ENCODE measurements at places on chromosomes 16 and 17. TPM values are rescaled to one million over a fixed set of nuclear protein-coding genes. Genes with fewer than 3 reads are reported as not detected.

GRCh38 chr16:19446300-19446846, 28.7 kb downstream of the TMC5 start:
- no peak for DNase-seq

DNA sequence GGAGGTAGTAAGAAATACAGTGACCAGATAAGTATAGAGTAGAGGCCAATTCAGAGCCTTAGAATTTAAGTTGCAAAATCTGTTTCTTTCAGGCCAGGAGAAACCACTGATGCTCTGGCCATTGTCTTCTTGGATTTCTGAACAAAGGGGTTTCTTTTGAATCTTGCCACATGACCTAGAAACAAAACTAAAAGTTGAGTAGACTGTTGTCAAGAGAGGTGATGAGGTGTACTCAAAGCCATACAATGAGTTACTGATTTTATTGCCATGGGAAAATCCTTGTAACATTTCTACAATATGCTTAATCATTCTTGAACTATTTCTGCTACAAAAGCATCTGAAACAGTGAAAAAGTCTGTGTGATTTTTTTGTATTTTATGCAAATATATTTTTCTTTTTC, 881.3 kb downstream of the CDH11 start:
- no peak for DNase-seq

GRCh38 chr17:28702752-28703150, 8.9 kb downstream of the PROCA1 start:
- DNase-seq = no peak

DNA sequence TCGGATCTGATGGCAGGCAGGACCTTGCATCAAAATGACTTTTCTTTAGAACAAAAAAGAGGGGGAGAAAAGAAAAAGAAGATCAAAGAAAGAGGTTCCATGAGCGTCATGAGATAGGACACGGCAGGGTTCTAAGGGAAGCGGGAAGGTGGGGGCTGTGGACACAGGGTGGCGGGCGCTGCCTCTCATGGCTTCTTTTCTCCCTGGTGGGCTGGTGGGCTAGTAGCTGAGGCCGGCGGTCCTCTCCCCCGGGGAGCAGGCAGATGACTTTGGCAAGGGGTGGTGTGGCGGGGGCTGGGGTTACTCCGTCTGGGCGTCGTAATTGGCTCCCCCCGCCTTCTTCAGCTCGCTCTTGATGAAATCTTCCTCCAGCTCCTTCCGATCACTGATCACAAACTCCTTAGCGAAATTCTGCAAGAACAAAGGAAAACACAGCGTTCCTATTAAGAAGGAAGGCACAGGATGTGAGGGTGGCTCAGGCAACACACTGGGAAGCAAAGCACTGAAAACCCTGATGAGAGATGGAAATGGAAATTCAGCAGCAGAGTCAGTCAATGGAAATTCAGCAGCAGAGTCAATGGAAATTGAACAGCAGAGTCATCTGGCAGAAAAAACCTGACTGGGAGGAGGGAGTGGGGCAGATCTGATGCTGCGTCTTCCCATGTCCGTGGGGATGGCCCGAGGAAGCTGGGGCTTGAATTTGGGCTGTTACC, 51.2 kb downstream of the COTL1 start:
- DNase-seq = no peak

DNA sequence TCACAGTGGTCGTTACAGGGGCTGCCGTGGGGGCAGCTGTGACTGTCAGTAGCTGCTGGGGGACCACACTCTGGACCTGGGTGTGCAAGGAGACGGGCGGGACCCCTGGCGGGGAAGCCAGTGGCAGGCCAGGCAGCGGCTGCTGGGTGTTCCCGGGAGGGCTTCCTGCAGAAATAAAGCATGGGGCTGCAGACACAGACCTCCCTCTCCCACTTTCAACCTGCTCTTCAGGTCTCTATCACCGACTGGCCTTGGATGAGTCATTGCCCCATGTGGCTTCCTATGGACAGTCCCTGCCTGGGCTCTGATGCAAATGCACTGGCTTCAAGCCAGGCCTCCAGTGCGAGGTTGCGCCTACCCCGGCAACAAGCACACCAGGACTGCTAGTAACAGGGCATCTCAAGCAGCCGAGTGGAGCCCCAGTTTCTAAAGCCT, 17.2 kb downstream of the SREBF1 start:
- peak; percentile 56 for DNase-seq

DNA sequence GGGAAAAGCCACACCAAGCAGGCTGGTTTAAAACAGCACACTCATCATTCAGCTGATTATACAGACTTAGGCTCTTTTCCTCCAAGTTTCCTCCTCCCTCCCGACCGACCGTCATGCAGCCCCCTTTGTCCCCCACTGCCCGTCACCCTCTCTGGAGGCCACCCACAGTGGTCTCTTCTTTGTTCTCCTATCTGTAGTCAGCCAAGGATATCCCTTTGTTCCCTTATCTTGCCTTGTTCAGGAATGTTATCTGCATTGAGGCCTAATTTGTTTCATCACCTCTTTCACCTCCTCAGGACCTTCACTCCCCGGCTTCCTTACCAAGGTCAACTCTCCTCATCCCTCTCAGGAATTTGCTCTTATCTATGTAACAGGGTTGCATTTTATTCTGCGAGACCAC, 186.4 kb upstream of the CDH13 start:
- no peak for DNase-seq

DOC2A gene
- total RNA-seq = not detected

CETP gene
- not detected for total RNA-seq

TP53TG3B gene
- not detected for total RNA-seq

ZNF19 gene
- total RNA-seq = 2.3 TPM

SPATA32 gene
- total RNA-seq = not detected

C17orf67 gene
- 0.51 TPM for total RNA-seq
